ENCODE measurements at places on chromosomes 2 and 18.

- DNase-seq: no peak
These were observed 146.5 kb downstream of the ASB1 start for GRCh38 chr2:238573065-238573778.

- DNase-seq: no peak
These were observed 591.0 kb downstream of the ARHGAP15 start for GRCh38 chr2:143720095-143720664.

DNA sequence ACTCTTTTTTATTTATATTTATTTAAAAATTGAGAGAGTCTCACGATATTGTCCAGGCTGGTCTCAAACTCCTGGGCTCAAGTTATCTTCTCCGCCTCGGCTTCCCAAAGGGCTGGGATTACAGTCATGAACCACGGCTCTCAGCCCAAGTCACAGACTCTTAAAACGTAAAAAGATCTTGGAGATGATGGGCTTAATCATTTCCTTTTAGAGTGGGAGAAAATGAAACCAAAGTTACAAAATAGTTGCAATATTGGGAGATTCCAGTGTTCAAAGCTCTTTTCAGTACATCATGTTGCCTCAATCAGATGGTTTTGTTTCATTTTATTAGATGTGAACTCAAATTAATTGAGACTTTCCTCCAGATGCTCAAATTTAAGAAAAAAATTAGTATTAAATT is 151.4 kb upstream of the XPO1 start:
- no peak for DNase-seq

DNA sequence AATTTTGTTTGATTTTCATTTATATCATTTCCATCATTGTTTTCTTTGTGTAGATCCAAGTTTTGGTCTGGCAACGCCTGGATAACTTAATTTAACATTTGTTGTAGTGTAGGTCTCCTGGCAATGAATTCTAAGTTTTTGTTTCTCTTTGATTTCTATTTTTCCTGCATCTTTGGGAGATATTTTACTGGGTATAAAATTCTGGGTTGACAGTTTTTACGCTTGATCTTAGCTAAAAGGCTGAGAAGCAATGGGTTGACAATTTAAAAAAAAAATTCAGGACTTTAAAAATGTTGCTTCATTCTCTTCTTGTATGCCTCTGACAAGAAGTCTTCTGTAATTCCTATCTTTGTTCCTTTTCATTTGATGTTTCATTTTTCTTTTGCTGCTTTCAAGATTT is 8.6 kb downstream of the LYPD6B start:
- DNase-seq: no peak

- DNase-seq: no peak
These were observed 1531.9 kb upstream of the ACVR2A start for GRCh38 chr2:146312899-146313298.

GRCh38 chr2:11757101-11757500 is 10.7 kb downstream of the LPIN1 start:
- no peak for DNase-seq

DNA sequence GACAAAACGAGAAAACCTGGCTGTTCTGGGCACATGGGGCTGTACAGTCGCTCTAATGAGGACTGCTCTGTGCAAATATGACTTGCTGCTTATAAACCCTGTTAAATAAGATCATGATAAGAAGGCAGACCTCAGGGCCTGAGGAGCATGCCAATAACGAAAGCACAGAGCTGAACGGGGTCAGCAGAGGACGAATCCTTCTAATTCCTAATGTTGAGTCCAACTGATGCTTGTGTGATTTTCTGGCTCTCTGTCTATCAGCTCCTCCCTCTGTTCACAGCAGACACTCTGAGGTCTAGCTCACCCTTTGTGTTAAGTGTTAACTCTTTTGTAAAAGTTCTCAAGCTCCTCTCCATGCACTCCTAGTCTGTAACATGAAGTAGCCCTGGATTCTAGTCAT is 167.2 kb upstream of the REV1 start:
- DNase-seq: no peak

DNA sequence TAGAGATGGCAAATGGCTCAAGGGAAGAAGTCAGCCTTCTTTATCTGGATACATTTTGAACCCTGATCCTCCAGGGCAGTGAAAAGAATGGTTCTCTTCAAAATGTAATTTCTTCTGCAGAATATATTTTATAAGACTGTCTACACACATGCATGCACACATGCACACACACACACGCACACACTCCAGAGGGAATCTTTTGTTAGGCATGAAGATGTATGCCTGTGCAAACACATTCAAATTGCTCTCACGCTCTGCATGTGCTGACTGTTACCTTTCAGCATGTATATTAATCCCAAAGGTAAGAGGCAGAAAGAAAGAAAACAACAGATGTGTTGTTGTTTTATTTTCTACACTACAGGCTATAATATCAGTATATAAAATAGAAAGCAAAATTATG is 43.2 kb downstream of the SLC5A7 start:
- no peak for DNase-seq

DNA sequence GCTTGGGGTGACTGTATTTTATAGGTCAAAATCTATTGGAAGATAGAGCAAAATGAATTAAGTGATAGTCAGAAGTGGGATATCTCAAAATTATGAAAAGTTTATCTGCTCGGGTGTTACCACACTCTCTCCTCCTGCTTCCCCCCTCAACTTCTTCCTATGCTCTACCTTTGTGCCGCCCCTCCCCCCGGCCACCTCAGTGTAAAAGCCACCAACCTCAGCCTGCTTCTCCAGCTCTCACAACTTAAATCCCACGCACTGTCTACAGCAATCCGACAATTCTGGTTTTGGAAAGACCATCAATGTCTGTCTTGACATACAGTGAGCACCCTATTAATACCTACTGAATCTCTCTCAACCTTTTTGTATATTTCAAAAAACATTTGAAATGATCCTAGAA is 164.6 kb downstream of the DCC start:
- DNase-seq: no peak

- DNase-seq: no peak
These were observed 586.8 kb upstream of the CNTNAP5 start for GRCh38 chr2:123438251-123438650.

- DNase-seq: no peak
These were observed 389.8 kb downstream of the FIGN start for GRCh38 chr2:163345795-163346573.

DNA sequence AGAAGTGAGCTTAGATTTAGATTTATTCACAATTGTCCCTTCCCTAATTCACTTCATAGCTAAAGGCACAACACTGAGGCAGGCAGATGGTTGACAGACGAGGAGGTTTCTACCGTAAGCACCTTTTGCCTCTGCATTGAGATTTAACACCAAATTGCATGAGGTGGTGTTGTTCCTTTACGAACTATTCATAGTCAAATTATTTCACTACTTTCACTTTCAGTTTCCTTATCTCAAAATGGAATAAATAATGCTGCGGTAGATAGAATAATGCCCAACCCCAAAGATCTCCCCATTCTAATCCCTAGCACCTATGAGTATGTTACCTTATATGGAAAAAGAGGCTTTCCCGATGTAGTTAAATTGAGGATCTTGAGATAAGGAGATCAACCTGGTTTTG is 58.9 kb upstream of the LINC00305 start:
- no peak for DNase-seq

DNA sequence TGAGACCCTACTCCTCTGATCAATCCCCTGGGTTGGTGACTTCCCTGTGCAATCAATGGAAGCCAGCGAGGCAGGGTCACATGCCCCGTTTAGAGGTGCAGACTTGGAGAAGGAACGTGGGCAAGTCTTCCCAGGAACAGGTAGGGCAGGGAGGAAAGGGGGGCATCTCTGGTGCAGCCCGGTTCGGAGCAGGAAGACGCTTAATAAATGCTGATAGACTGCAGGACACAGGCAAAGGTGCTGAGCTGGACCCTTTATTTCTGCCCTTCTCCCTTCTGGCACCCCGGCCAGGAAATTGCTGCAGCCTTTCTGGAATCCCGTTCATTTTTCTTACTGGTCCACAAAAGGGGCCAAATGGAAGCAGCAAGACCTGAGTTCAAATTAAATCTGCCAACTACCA is 821 bp upstream of the PROC start:
- no peak for DNase-seq

- no peak for DNase-seq
These were observed 6.4 kb upstream of the SFTPB start for GRCh38 chr2:85674417-85674816.

DNA sequence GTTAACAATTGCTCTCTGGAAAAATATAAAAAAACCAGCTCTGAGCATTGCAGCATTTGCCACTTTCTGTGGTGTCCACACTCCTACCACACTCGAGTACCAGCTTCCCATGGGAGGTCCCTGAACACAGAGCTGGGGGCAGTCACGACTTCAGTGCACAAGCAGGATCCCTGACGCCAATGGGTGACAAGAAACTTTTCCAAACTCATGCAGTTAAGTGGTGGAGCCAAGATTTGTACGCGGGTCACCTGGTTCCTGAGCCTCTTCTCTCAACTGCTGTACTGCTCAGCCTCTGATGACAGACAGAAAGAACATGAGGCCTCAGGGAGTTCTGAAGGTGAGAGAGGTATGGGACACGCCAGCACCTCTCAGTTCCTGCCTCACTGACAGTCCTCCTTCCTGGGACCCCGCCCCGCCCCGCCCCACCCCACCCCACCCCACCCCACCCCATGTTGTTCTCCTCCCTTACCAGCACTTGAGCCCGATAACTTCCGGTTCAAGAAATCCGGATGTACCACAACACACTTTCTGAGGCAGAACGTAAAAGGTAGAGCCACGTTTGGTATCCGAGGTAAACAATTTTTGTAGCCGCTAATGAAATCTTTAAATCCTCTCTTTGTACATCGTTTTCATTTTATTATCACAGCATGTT is 287.6 kb downstream of the MYCN start:
- no peak for DNase-seq

GRCh38 chr18:72762515-72763122 is 105.2 kb downstream of the NETO1 start:
- DNase-seq: no peak

GRCh38 chr18:65706646-65707045 is 44.2 kb upstream of the CDH7 start:
- DNase-seq: no peak

DNA sequence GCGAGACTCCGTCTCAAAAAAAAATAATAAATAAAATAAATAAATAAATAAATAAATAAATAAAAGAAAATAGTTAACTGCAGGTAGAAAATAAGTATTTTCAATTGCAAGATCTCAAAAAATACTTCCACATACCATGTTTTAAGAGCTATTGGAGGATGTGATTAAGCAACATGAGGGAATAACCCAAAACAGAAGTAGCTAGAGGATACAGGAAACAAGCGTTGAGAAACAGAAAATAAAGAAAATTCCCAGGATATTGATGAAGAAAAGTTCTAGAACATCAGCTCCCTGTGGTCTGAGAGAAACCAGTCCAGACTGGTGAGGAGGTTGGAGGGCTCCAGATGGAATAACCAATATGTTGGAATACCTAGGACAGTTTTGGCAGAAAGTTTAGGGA is 57.3 kb upstream of the RND3 start:
- DNase-seq: no peak

DNA sequence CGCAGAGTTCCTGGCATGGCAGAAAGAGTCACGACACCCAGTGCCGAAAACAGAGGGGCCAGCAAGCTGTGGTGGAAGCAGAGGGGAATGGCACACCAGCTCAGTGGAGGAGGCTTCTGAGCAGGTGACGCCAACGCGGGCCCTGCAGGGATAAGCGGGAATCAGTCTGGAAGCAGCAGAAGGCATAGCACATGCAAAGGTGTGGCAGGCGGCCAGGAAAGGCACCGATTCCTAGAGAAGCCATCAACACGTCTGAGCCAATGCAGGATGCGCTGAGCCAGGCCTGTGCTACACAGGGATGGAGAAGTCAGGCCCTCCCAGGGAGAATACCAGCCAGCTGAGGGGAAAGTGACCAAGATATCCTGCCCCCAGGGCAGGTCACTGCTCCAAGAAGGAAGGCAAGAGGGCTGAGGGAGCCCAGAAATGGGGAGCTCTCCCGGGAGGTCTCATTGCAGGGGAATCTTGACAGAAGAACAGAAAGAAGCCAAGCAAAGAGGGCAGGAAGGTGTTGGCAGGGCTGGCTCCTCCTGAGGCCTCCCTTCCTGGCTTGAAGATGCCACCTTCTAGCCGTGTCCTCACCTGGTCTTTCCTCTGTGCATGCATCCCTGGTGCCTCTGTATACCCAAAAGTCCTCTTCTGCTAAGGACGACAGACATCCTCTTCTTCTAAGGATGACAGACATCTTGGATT is 16.3 kb downstream of the TEX51 start:
- no peak for DNase-seq

GRCh38 chr2:130957915-130958314 is 121.2 kb downstream of the ARHGEF4 start:
- no peak for DNase-seq

DNA sequence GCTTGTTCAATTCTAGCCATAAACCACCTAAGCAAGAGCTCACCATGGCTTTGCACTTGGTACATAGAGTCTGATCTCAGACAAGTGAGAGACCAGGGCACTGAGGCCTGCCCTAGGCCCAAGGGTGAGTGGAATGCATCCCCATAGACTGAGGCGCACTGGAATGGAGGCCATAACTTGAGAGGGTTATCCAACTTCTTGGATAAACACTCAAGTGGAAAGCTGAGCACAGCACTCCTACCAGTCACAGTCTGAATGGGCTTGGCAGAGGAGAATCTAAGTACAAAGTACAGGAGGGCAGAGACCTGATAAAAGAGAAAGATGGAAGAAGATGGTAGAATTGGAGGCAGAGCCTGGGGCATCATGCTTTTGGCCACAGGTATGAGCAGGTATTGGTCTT is 30.4 kb upstream of the CASP10 start:
- DNase-seq: no peak

DNA sequence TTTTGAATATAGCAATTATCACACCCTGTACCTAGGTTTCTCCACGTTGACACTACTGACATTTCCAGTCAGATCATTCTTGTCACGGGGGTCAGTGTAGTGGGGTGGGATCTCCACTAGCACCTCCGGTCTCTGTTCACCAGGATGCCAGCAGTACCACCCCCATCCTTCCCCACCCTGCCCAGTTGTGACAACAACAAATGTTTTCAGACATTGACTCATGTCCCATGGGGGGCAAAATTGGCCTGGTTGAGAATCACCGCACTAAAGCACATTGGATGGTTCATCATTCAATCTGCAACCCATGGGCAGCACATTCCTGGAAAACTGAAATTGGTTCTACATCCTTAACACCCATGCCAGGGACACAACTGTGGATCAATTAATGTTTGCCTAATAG is 32.3 kb downstream of the FEZ2 start:
- no peak for DNase-seq

DNA sequence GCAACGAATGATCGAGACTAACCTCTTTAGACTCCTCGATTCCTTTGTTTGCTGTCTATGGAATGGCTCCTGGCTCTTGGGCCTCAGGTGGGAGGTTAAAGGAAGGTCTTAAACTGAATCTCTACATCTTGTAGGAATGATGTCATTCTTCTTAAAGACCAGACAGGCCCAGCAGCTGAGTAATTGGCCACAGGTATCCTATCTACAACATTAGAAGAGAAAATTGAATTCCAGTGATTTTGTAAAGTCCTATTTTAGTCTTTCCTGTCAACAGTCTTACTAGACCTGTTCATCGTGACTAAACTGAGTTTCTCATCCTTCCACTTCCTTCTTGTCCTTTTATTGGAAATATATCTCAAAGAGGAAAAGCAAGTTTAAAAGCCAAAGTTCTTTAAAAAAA is 274.8 kb downstream of the ALPK2 start:
- no peak for DNase-seq

Data from adrenal gland (tissue), 19 donors.